ENCODE measurements at places on chromosomes 2 and 18.

DNA sequence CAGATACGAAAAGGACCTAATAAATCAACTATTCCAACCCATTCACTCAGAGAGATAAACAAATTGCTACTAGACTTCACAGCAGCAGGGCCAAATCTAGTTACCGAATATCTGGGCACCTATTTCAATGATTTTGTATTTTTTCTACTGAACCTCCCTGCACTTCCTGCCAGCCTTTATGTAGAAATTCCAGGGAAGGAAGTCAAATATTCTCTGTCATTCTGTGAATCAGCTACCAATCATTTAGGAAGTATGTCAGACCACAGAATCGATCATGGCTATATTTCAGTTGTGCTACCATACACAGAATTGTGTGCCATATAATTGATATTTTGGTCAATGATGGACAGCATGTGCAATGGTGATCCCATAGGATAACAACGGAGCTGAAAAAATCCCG is 109.6 kb upstream of the SPOPL start:
- no peak for DNase-seq

- no peak for DNase-seq
Observed at GRCh38 chr2:187180529-187180928, 267.5 kb downstream of the CALCRL start.

DNA sequence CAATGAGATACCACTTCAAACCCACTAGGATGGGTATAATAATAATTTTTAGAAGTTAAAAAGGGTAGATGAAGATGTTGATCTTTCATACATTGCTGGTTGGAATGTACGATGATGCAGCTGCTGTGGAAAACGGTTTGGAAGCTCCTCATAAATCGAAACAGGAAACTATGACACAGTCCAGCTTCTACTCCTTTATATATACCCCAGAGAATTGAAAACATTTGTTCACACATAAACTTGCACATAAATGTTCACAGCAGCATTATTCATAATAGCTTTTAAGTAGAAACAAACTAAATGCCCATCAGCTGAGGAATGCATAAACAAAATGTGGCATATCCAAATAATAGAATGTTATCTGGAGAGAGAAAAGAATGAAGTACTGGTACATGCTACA is 95.0 kb downstream of the STRADB start:
- DNase-seq: no peak

DNA sequence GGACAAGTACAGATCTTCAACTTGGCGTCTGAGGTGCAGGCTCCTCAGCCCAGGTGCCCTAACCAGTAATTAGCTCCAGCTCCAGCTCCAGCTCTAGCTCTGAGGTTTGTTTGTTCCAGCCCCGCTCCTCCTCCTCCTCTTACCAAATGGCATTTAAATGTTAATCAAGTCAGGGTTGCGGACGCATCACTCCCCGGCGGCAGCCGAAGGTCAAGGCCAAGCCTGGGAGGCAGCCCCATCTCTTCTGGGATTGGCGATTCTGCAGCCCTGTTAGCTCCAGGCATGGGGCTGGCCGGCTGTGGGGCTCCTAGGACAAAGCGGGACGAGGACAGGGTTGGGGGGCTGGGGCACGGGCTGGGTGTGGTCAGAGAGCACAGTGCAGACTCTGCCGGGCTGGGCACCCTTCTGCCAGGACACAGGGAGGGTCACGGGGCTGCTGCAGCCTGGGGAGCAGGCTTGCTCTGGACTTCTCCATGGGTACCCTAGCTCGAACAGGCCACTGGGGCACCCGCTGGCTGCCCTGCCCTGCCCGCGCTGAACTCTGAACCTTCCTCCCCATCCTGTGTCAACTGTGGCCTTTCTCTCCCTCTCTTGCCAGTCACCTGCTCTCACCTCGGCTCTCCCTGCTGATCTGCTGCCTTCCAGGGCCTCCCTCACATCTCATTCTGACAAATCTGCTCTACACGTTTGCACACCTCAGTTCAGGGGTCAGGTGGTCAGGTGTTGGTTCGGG is 203.3 kb downstream of the CELF4 start:
- no peak for DNase-seq

- DNase-seq: no peak
Observed at GRCh38 chr2:142134911-142135310, 4.1 kb upstream of the LRP1B start.

GRCh38 chr18:26429535-26430226 is 118.7 kb downstream of the KCTD1 start:
- DNase-seq: peak; percentile 17

- peak; percentile 85 for DNase-seq
Observed at GRCh38 chr2:70686577-70687460, 81.2 kb downstream of the ADD2 start.

- DNase-seq: no peak
Observed at GRCh38 chr2:68418855-68419254, 48.2 kb downstream of the FBXO48 start.

GRCh38 chr2:141805302-141805701 is 325.5 kb downstream of the LRP1B start:
- no peak for DNase-seq

GRCh38 chr18:53610957-53611356 is 613.5 kb downstream of the MBD2 start:
- no peak for DNase-seq

DNA sequence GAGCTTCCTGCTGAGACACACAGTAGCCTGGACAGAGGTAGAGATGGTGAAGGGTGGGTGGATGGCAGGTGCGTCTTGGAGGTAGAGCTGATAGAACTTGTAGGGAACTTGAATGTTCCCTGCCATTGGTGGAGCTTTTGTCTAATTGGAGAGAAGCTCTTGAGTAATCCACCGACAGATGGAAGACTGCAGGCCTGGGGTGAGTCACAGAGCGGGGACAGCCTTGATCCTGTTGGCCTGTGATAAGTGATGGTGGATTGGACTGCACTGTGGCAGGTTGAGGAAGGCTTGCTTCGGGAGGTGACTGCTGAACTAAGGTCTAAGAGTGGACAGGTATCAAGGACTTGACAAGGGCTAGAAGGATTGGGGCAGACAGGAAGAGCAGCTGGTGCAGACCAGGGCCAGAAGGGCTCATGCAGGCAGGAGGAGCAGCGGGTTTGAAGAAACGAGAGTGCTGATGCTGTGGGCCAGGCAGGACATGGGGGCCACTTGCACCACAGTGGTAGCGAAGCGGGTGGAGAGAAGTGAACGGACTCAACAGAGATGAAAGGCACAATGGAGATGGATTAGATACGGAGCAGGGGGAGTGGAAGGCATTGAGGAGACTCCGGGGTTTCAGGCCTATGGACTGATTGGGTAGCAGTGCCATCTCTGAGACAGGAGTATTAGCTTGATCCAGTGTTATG is 16.3 kb downstream of the CABLES1 start:
- no peak for DNase-seq

- no peak for DNase-seq
Observed at GRCh38 chr2:157256626-157257025, 879 bp upstream of the GALNT5 start.

GRCh38 chr2:43033466-43034241 is 192.8 kb downstream of the ZFP36L2 start:
- DNase-seq: no peak

- no peak for DNase-seq
Observed at GRCh38 chr2:133843091-133843490, 274.8 kb upstream of the NCKAP5 start.

GRCh38 chr2:8536686-8537561 is 144.9 kb upstream of the ID2 start:
- DNase-seq: no peak

- DNase-seq: no peak
Observed at GRCh38 chr18:79613186-79613931, 66.2 kb upstream of the CTDP1 start.

GRCh38 chr2:134406311-134406710 is 152.4 kb downstream of the MGAT5 start:
- DNase-seq: no peak

- DNase-seq: no peak
Observed at GRCh38 chr18:63562284-63562683, 20.1 kb downstream of the SERPINB12 start.

DNA sequence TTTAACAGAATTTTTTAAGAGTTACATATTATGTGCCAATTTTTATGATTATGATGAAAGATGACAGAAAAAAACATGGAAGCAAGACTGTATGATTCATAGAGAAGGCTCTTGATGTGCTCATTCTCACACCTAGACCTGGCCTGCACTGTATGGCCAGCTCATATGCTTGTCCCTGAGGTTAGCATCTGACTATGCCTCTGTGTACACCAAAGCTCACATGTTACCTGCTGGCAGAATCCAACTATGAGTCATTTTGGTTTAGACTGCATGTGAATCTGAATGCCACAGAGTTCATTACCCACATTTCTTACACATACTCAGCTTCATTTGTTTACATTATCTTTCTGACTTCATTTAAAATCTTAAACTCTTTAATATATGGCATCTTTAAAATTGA is 139.0 kb downstream of the DSC3 start:
- DNase-seq: no peak

- no peak for DNase-seq
Observed at GRCh38 chr18:76348267-76349066, 146.6 kb downstream of the ZNF516 start.

DNA sequence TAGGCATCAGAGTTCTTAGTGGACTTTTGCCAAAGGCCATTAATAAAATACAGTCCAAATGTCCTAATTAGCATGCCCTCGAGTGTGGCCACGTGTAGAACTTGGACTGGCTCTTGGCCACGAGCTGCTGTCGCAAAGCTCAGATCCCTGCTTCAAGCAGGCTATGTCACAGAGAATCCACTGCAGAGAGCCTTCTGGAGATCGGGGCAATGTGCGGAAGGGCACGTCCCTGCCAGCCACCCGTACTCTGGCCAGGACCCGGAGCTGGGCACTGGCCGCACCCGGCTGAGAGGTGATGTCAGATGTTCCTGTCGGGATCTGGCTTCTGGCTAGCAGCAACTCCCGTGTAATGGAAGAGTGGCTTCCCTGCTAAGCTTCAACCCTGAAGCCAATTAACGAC is 432.7 kb upstream of the ID2 start:
- DNase-seq: no peak

Measured in SK-MEL-5 (cell line).